ENCODE measurements at places on chromosomes 11 and 22. TPM values are rescaled to one million over a fixed set of nuclear protein-coding genes. Genes with fewer than 3 reads are reported as not detected.

The IFTAP gene
- 31.4 TPM for total RNA-seq

The ROBO4 gene
- total RNA-seq, result 19.3 TPM

The DUSP8 gene
- 88.1 TPM for total RNA-seq

The AQP11 gene
- total RNA-seq, result 8.5 TPM

The CHRDL2 gene
- not detected for total RNA-seq

The CCDC116 gene
- total RNA-seq, result 1.4 TPM

The GPHA2 gene
- total RNA-seq, result not detected

The ZFPL1 gene
- total RNA-seq, result 46.5 TPM

The CD248 gene
- total RNA-seq, result 3.5 TPM

The SEC14L2 gene
- total RNA-seq, result 67.3 TPM

The LRP4 gene
- total RNA-seq, result 76.7 TPM

The A4GALT gene
- 2.2 TPM for total RNA-seq

The KRTAP5-2 gene
- not detected for total RNA-seq

The KCNJ4 gene
- 72.9 TPM for total RNA-seq

The FGF4 gene
- not detected for total RNA-seq

The TSGA10IP gene
- not detected for total RNA-seq

The RCOR2 gene
- 9.6 TPM for total RNA-seq

The MCAM gene
- total RNA-seq, result 44.1 TPM

The CARD10 gene
- 2.2 TPM for total RNA-seq

The MRGPRX4 gene
- total RNA-seq, result not detected

The SEPTIN5 gene
- total RNA-seq, result 429 TPM

The SYCE3 gene
- not detected for total RNA-seq

The RAB39A gene
- 4.6 TPM for total RNA-seq

The KCNQ1 gene
- total RNA-seq, result 2.9 TPM

The SLC37A2 gene
- 1.8 TPM for total RNA-seq

The PKP3 gene
- total RNA-seq, result 3.1 TPM

The P2RY2 gene
- 1.9 TPM for total RNA-seq

The POU2F3 gene
- not detected for total RNA-seq

The DEFB131B gene
- not detected for total RNA-seq

The YPEL4 gene
- 60.6 TPM for total RNA-seq

The ENTHD1 gene
- not detected for total RNA-seq

The GPR83 gene
- 6.0 TPM for total RNA-seq

The ARHGAP8 gene
- 3.5 TPM for total RNA-seq

The CHADL gene
- total RNA-seq, result 29.0 TPM

The CTSC gene
- total RNA-seq, result 7.6 TPM

The UBQLNL gene
- 1.4 TPM for total RNA-seq

The RBMXL2 gene
- not detected for total RNA-seq

The UPK3A gene
- total RNA-seq, result not detected

The HPX gene
- 2.2 TPM for total RNA-seq

The ALX4 gene
- total RNA-seq, result not detected

The SLC17A6 gene
- 11.0 TPM for total RNA-seq

The GNB1L gene
- 8.8 TPM for total RNA-seq

The INTS4 gene
- total RNA-seq, result 45.4 TPM

The GGT5 gene
- total RNA-seq, result 19.8 TPM
